CD4-positive, alpha-beta T cell treated with Interleukin-21 for 1 hour (primary cell): ENCODE measurements at places on chromosomes 7 and 10.

- no peak for DNase-seq
Measured at GRCh38 chr7:2601065-2601464, 30.7 kb upstream of the TTYH3 start.

DNA sequence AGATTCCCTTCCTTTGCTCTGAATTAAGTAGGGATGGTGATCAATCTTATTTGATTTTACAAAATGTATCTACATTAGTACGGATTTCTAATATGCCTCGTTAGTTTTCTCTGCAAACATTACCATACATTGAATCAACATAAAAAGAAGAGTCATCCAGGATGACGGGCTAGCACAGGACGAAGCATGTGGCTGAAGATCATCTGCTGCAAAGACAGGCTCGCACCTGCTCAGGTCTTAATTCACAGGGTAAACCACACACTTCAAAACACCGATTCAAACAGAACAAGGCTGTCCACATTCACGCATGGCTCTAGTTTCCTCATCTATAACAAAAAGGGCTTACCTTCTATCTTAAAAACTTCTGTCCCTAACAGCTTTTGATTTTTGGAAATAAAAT, 323.0 kb downstream of the PARD3 start:
- DNase-seq, result no peak

DNA sequence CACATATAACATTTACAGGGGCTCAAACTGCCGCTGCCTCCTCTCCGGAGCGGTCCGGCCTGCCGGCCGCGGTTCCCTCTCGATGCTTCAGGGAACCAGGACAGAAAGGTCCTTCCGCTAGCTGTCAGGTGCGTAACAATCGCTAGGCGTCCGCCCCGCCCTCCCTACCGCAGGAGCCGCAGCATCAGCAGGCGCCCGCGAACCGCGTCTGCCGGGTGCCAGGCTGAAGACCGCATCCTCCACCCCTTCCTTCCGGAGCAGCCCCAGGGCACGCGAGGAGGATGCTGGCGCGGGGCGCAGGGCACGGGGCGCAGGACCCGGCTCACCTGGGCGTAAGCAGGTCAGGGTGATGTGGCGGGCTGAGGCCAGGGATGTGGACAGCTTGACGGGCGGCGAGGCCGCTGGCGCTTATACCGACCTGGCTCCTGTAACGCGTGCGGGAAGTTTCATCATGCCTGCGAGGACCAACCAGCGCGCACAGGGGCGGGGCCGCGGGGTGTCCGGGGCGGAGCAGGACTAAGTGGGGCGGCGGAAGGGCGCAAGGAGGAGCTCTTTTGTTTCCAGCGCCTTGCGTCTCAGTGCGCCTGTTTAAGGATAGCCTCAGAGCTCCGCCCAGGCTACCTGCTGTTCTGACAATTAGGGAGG, at the start of gene ASNS:
Gene ASNS, minus strand, starts transcription at position 384 of the 645 bp plus-strand sequence. CDS start 3,252 bp downstream, outside the sequence.
- peak; percentile 83 for DNase-seq

DNA sequence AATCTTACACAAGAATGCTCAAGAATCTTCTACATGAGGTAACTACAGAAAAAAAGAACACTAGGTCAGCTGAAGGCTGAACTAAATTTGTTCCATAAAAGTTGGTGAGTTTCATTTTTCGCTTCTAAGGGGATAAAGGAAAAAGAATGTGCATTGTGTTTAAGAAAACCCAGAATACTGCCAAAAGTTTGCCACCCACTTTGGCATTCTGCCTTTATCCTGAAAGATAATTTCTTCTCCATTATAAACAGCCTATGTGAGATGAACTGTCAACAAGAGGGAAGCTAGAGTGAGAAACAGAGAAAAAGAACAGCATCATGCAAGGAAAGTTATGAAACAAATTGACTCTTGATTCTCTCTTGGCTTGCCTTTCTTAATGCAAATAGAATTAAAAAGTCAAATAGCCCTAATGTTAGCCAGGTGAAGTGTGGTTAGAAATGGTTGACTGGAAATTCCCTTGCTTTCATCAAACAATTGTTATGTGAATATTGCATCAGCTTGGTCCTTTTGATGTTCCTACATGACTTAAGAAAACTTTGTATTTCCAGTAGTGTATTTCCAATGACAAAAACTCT, 25.8 kb downstream of the STEAP1 start:
- no peak for DNase-seq

DNA sequence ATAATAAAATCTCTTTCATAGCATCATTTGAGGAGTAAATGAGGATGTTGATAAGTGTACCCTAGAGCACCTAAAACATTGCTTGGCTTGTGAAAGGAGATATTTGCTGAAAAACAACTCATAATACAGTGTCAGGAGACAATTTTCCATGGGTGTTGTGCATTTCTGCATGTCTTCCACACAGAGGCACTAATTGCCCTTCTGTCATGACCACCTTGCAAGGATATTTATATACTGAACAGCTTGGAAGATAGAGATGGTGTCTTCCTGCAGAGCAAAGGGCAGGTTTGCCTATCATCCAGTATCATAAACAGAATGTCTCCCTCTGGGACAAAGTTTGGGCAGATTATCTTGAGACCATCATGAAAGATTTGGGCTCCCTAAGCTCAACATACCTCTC, 495.2 kb upstream of the LRRN3 start:
- DNase-seq, result no peak

DNA sequence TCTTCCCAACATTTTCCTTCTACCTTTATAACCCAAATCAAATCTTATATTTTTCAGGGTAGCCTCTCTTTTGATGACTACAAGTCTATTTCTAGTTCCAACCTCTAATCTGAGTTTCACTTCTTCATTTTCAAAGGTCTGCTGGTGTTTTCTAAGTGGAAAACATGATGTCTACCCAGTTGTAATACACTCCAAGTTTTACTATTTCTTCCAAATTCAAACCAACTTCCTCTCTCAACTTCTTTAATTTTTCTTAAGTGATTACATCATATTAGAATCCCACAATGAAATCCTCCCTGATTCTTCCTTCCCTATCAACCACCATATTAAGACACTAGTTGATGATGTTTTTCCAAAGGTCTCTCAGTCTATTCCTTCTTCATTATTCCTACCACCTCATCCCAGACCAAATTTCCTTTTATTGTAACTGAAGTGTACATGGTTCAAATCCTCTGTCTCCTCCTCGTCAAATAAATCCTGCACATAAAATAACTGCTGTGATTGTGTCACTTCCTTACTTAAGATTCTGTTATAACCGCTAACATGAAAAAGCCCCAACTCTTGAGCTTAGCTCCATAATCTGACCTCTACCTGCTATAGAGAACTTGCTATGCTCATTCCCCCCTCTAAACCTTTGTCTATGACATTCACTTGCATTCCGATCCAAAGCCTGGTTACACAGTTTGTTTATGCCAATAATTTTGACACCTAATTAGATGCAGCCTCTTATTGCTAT, 12.7 kb downstream of the TAS2R38 start:
- no peak for DNase-seq

GRCh38 chr10:129048513-129048912, 418.5 kb upstream of the MGMT start:
- DNase-seq, result no peak

GRCh38 chr7:22364900-22365299, 7.9 kb upstream of the RAPGEF5 start:
- DNase-seq, result no peak

DNA sequence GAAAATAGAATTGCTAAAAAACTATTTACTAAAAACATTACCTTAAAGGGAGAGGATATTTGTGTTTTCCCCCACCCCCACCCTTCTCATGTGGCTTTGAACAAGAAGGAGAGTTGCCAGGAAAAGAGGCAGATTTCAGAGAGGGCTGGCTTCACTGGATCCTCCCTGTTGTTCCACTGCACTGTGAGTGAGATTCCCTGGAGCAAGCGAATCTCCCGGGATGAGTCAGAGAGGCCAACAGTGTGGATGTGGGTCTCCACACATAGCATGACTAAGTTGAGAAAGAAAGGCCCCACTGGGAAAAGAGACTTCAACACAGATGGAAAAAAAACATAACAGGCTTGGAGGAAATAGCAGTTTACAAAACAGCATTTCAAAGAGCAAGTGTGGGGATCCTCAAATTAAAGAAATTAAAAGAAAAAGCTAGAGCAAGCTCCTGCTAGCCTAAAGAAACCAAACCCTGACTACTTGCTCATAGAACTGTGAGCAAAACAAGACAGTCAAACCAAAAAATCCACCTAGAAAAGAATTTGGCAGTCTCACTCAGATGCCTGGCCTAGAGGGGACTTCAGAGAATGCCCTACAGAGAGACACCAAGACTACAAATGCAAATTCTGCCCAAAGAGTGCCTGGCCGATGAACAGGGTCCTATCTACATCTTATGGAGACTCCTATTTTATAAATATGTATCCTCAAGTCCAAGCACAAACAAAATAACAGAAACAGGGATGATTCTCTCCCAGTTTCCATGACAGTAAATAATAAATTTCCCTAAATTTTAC, 3.4 kb downstream of the CAV1 start:
- no peak for DNase-seq

GRCh38 chr10:130434446-130435385, 298.5 kb downstream of the GLRX3 start:
- no peak for DNase-seq

DNA sequence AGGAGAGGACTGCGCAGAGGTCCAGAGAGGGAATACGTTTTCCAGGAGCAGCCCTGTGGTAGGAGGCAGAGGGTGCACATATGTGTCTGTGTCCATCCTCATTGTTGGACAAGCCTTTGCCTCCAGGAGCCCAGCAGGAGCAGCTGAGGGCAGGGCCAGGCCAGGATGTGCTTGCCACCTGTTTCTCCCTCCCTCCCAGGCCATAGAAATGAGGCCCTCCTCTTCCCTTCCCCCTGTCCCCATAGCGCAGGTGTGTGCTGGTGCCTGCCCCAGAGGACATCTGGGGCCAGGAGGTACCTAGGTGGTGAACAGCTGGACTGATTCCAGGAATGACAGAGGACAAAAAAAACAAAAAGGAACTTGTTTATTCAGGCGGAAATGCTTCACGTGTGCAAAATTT, 10.5 kb upstream of the CXCL12 start:
- DNase-seq, result no peak

GRCh38 chr7:97971120-97971989, 18.6 kb downstream of the OCM2 start:
- DNase-seq, result peak; percentile 63

GRCh38 chr10:86855513-86855912, 99.1 kb downstream of the BMPR1A start:
- no peak for DNase-seq

DNA sequence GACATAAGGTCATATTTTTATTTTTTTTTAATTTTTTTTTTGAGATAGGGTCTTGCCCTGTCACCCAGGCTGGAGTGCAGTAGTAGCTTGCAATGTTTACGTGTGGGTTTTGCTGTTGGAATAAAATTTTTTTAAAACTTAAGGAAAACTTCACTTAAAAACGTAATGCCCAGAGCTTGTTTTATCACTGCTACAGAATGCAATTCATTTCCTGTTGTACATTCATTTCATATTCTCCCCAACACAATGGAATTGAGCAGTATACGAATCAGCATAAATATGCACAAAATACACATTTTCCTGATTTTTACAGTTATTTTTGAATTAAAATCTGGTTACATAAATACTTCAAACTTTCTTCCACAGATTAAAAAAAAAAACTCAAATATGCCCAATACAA, 40.3 kb downstream of the RSU1 start:
- DNase-seq, result no peak

GRCh38 chr10:93236393-93237040, 162.8 kb downstream of the CYP26A1 start:
- DNase-seq, result no peak

GRCh38 chr7:91357379-91357778, 93.1 kb downstream of the FZD1 start:
- DNase-seq, result no peak

GRCh38 chr10:49072166-49072885, 43.0 kb downstream of the VSTM4 start:
- DNase-seq, result no peak

DNA sequence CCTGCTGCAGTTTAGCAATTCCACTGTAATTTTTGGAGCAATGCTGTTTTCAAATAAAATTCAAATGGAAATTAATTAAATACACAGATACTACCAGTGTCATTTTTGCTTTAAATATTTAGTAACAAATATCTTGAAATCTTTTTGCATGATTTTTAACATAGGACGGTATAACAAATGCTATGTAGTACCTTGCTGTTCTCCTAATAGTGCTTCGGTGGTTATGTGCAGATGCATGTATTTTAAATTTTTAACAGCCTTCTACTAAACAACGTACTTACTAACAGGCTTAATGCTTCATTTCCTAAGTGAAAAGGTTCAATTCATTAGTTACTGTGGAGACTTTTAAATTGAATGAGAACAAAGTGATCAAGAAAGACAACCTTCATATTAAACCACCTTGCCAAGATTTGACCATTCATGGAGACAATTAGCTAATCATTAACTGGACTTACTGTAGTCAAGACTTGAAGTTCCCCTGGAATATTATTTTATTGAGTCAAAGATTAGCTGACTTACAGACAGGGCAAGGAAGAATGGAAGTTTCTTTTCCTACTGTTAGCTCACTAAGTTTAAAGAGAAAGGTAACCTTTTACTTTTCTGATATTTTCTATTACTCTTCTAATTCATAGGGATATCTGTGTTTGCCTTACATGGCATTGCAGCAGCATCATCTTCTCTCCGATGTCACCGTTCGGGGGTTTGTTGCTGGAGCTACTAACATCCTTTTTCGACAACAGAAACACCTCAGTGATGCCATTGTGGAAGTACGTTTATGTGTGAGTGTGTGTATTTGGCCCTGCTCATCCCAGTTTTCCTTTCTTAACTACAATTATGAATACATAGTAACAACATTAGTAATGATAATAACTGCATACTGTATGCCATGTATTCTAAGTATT, 74.3 kb downstream of the AVL9 start:
- DNase-seq, result no peak

GRCh38 chr7:33727315-33727714, 178.0 kb upstream of the BMPER start:
- DNase-seq, result no peak

- DNase-seq, result no peak
Measured at GRCh38 chr7:41113719-41114118, 589.2 kb downstream of the INHBA start.

DNA sequence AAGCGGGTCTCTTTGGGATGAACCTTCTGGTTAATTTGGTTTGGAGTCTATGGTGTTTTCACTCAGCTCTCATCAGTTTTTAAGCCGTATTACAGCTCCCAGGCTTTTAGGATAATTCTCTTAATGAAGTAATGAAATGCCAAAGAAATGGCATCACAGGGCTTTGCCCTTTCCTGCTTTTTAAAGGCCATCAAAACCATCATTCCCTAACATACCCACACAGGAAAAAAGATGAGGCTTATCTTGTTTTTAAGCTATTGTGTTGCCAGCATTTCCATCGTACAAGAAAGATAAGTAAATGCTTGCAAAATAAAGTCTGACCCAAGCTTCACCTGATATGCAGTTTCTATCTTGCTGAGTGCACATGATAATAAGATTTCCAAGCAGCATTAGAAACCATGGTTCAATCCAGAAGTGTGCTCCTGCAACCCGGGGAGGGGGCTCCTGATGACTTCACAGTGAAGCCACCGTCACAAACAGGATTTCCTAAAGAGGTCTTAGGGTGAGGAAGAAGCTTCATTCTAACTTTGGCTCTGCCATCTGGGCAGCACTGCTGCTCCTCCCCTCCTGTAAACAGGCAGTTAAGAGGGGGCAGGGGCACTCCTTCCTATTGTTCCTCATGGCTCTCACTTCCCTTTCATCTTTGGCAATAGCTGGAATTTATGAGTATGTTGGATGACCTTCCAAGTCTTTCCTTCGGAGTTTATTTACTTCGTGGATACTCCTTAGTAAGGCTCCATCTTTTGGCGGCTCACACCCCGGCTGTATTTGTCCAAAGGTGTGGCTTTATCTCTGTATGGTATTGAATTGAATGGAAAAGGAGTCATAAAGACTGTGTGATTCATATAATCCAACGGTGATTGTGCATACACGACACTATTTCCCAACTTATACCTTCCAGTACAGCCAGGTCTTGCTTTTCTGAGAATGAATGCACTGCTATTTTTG, 55.2 kb upstream of the FAM133B start:
- no peak for DNase-seq
